ENCODE measurements at places on chromosomes 3 and 15.

GRCh38 chr15:79004336-79004735, 59.5 kb upstream of the CTSH start:
- no peak for DNase-seq

- DNase-seq: no peak
These were observed 11.6 kb downstream of the TAMM41 start for GRCh38 chr3:11835028-11835639.

GRCh38 chr3:32175607-32176197, 62.8 kb upstream of the CMTM8 start:
- DNase-seq: peak; percentile 19

GRCh38 chr3:86867982-86868381, 123.0 kb downstream of the VGLL3 start:
- DNase-seq: no peak

- no peak for DNase-seq
These were observed 223.5 kb upstream of the RBMS3 start for GRCh38 chr3:29057326-29057725.

Data from stimulated activated CD8-positive, alpha-beta memory T cell treated with anti-CD3 and anti-CD28 coated beads, Interleukin-4, amount 100 ng/mL, for 1 hour (primary cell).